Left renal cortex interstitium (tissue), 4 donors: ENCODE measurements at places on chromosomes 2 and 18.

DNA sequence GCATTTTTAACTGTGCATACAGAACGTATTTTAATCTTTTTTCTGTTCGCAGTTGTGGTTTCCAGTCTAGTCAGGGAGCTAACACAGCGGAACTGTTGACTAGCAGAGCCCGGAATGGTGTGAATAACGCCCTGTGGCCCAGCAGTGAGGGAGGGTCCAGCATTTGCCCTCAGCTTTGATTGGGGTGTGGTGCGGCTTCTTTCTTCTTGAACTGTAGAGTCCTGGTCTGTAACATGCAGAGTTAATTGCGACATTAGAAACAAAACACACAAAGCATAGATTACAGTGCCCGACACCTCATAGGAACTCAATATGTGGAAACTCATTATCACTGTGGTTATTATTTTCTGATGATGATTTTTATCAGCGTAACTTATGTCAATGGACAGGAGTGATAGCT is 253.6 kb downstream of the SOX11 start:
- no peak for DNase-seq

DNA sequence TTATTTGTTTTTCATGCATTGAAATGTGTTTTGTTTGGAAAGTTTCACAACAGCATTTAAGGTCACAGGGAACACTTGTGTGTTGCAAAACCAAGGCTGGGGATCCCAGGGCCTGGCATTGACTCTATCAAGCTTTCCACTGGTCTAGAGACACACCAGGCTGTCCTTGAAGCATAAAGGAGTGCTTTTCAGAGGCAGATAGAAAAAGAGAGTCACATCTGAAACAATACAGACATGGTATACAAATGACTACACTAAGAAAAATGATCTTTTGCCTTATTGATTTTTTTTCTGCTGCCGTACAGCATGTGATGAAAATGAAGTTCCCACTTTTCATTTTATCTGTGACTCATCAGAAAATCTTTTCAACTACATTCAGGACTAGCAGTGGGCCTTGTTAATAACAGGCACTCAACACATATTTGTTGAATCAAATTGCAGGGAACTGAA is 61.9 kb upstream of the ZCCHC2 start:
- no peak for DNase-seq

GRCh38 chr18:24270937-24271380 is 126.7 kb downstream of the OSBPL1A start:
- DNase-seq: peak; percentile 65

- no peak for DNase-seq
Observed at GRCh38 chr18:2411381-2411960, 159.8 kb downstream of the METTL4 start.

GRCh38 chr2:236735825-236736238 is 166.2 kb downstream of the ACKR3 start:
- no peak for DNase-seq

GRCh38 chr18:79395761-79396404 is at the start of gene NFATC1:
Gene NFATC1 (plus strand): TSS chr18:79395930. CDS start chr18:79396225, 295 bp downstream.
- DNase-seq: no peak

DNA sequence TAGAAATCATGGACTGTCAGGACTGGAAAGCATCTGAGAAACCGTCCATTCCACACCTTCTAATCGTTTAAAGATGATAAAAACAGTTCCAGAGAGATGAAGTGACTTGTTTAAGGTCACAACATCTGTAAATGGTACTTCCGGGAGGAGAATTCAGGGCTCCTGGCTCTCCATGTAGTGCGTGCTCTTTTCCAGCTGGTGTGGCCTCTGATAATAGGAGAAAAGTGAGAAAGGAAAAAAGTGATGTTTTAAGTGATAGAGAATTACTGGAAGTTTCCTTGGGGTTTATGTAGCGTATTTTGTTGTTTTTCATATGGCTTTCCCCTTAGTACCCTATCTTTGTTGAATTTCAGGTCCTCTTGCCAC is 663 bp downstream of the C2orf49 start:
- DNase-seq: no peak

- no peak for DNase-seq
Observed at GRCh38 chr18:76687304-76687962, 134.9 kb upstream of the ZNF236 start.

DNA sequence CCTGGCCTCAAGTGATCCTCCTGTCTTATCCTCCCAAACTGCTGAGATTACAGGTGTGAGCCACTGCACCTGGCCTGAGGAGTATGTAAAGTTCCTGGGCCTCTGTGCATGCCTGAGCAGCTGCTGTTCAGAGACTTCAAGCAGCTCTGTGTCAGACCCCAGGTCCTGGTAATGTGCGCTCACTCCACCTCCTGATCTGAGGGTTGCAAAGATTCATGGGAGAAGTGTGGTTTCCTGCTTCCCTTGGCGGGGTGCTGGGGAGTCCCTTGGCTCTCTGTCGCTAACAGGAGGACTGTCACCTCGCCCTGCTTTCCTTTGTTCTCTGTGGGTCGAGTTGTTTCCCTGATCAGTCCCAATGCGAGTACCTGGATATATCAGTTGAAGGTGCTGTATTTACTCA is 8.6 kb upstream of the IL36A start:
- DNase-seq: no peak

DNA sequence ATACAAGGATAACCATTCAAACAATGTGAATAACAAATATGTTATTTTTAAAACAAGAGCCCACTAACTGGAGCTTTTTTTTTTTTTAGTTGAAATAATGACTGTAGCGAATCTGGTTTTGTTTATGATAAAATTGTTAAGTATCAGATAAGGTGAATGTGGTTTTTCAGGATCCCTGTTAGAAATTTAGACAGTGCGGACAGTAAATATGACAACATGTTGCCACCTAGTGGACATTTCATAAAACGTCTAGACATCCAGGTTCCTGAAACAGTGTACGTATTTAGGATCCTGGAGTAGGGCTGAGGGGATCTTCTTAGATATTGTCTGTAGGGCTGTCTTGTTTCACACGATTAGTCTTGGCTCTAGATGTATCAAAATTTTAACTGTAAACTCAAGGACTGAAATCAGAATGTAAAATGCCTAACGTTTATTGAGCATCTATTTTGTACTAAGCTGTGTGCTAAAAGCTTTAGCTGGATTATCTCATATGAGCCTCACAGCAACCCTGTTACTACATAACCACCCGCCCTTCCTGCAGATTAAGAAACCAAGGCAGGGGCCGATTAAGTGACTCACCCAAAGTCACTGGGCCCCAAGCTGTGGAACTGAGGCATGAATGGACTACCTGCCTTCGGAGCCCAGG is 23.9 kb upstream of the CCDC68 start:
- no peak for DNase-seq

DNA sequence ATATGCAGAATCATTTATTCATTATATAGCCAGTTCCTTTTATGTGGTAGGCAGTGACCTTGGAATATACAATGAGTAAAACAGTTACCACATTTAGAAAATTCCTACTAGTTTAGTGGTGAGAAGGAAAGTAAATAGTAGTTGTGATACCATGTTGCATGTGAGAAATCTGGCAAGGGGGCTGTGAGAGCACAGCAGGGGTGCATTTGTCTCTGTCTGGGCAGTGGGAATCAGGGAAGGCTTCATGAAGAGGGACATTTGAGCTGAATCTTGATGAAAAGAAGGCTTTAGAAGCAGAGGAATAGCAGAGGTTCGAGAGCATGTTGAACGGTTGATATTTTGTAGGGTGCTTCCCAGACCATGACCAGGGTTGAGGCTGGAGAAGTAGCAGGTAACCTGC is 78.7 kb downstream of the RAB3GAP1 start:
- no peak for DNase-seq

DNA sequence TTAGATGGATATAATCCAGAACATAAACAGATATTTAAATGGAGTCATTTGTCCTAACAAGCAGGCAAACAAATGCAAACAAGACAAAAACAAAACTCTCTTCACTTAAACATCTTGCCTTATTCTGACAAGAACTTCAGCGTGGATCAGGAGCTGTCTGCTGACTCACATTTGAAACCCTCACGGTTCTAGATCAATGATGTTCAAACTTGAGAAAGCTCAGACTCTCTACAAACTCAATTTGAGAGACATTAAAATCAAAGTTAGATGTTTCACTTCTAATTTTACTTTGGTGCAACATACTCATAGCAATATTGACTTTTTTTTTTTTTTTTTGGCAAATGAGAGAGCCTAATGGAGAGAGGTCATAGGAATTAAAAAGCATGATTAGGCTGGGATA is 362.8 kb upstream of the SLC14A2 start:
- no peak for DNase-seq

GRCh38 chr18:76495006-76495370 is at the start of gene ZNF516:
Gene ZNF516 (minus strand): TSS chr18:76495242. CDS start chr18:76443054, 52,188 bp downstream.
- DNase-seq: no peak

- no peak for DNase-seq
Observed at GRCh38 chr2:197706839-197707207, 1.7 kb downstream of the MARS2 start.

DNA sequence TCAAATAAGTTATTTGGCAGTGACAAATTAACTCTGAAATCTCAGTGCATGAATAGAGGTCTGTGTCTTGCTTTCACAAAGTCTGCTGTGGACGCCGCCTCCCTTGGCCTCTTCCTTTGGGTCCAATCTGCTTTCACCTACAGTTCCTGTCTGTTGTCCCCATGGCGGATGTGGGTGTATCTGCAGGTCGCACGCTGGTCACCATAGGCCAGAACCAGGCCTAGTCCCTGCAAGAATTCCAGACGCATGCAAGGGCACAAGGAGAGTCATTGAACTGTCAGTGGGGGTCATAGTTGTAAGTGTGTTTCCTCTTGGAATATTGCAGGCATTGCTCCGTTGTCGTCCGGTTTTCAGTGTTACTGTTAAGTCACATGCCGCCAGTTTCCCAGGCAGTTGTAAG is 7.4 kb downstream of the SOCS6 start:
- DNase-seq: no peak

DNA sequence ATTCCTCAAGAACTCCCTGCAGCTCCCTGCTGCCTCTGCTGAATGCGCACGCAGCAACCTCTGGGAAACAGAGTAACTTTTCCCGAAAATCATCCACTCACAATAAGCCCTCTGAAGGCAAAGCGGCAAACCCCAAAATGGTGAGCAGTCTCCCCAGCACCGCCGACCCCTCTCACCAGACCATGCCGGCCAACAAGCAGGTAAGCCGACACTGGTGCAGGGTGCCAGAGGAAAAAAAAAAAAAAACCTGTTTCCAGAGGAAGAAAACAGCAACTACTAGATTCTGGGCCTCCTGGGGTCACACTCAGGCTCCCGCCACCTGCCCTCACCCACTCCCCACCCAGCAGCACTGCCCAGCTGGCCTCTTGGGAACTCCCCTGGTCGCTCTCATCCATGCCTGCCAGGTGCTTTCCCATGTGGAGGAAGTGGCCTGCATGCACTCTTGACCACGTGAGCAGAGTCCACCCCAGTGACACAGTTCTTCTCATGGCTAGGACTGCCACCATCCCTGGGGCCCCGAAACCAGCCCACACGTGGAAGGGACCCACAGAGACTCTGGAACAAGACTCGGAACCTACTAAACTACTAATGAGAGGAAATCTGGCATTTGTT is 36.9 kb downstream of the KCTD18 start:
- no peak for DNase-seq

GRCh38 chr2:164617466-164617865 is 3.8 kb downstream of the GRB14 start:
- DNase-seq: no peak

- no peak for DNase-seq
Observed at GRCh38 chr18:11669271-11669947, 19.7 kb upstream of the GNAL start.

DNA sequence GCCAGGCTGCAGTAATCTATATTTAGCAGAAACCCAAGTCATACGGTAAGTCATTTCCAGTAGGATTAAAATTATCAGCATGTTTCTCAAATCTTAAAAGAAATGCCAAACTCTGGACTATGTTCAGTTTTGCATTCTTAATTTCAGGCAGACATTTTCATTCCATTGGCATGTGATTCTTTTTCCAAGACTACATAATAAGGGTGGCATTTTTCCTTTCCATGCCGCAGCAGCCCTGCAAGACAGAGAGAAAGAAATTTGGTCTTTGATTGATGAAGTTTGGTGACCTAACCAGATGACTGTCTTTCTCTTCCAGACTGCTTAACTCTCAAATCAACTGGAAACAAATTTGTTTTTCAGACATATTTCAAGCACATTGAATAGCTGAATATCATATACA is 118.1 kb downstream of the FHOD3 start:
- DNase-seq: no peak

GRCh38 chr2:121232626-121233265 is 52.3 kb downstream of the TFCP2L1 start:
- no peak for DNase-seq

- no peak for DNase-seq
Observed at GRCh38 chr18:8051453-8051852, 484.3 kb downstream of the PTPRM start.

DNA sequence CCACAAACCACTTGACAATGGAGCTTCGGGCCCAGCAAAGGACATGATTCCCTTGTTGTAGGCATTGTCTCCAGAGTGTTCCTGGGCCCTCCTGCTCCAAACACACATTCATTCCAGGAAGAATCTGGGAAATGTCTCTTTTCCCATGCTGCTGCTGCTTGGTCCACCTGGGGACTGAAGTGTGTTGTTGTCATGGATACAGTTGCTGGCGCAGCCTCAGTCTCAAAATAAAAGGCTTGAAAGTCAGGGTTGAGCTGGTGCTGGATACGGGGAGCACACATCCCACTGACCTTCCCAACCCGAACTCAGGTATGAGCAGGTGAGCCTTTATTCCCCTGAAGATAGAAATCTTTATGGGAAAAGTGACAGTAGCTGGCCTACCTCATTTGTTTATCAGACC is 30.6 kb upstream of the SPP2 start:
- DNase-seq: no peak

DNA sequence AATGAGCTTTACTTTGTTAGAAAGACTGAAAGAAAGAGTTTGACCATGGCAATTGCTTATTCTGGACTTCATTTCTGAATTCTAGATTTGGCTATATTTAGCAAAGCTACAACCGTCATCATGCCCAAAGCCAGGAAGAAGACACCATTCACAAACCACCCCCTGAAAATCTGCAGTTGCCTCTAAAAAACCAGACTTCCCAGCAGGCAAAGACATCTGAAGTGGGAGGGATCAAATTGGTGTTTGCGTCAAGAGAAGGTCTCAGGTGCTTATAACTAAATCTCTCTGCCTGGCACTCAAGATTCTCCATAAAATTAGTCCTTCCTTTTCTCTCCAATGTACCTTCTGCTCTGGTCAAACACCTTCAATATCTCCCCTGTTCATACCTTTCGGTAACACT is 5.6 kb downstream of the AAK1 start:
- DNase-seq: no peak

DNA sequence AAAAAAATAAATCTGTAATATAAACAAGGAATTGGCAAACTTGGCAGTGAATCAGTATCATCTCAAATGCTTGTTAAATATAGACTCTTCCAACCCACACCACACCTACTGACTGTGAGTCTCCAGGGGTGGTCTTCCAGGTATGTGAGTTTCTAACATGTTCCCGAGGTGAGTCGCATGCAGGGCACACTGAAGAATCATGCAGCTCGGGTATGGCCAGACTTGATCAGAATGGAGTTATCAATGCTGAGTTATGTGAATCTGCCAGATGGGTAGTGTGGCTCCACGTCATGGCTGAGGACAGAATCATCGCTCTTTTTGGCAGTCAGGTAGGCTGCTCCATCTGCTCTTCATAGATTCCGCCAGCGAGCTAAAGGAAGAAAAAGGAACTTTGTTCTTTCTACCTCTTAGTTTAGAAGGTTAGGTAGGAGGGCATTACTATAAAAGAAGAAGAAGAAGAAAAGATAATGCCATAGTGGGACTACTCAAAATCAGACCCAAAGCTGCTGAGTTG is 1279.7 kb upstream of the ZEB2 start:
- DNase-seq: no peak

- no peak for DNase-seq
Observed at GRCh38 chr2:239214725-239215124, 186.1 kb downstream of the HDAC4 start.

GRCh38 chr18:54801374-54801773 is 26.9 kb upstream of the RAB27B start:
- DNase-seq: no peak
